Endothelial cell (in vitro differentiated cells): ENCODE measurements at places on chromosomes 11 and 22. TPM values are rescaled to one million over a fixed set of nuclear protein-coding genes. Genes with fewer than 3 reads are reported as not detected.

DNA sequence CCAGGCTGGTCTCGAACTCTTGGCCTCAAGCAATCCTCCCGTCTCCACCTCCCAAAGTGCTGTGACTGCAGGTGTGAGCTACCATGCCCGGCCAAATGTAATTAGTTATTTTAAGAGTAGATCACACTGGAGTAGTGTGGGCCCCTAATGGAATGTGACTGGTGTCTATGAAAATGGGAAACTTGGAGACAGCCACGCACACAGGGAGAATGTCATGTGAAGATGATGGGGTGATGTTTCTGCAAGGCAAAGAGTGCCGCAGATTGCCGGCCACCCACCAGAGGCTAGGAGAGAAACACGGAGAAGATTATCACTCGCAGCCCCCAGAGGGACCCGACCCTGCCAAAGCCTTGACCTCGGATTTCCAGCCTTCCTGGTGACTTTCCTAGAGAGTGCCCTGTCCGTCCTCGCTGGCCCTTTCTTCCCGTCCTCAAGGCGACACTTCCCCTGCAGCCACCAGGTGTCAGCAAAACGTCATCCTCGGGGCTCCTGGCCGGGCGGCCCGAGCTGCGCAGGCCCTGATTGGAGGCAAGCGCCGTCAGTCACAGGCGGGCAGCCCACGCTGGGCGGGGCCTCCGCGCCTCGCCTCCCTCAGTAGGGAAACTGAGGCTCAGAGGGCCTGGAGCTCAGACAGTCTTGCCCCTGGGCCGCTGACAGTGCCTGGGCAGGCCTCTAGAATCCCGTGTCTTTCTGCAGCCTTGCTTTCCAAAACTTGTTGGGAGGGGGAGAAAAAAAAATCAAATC lies 16.3 kb downstream of the CRYBB2 start:
- H3K4me3 ChIP-seq: no peak overlapping the region
- H3K4me1 ChIP-seq: no peaks in the 10 kb centered on the region
- DNase-seq: peak; percentile 95
- H3K36me3 ChIP-seq: peaks cover 4% of the 10 kb centered on the region
- H3K27ac ChIP-seq: no peak overlapping the region
- peaks cover 2% of the 10 kb centered on the region for H3K27me3 ChIP-seq

The YDJC gene
- 11.2 TPM for total RNA-seq

The PHETA2 gene
- total RNA-seq: 3.5 TPM

- no peak overlapping the region for H3K27ac ChIP-seq
- peaks cover 4% of the 10 kb centered on the region for H3K27me3 ChIP-seq
- H3K36me3 ChIP-seq: no peaks in the 10 kb centered on the region
Observed at GRCh38 chr11:2156416-2157182, 4.4 kb downstream of the INS start.

The TMEM126A gene
- total RNA-seq: 17.8 TPM

GRCh38 chr11:9071692-9072091 lies 19.7 kb downstream of the SCUBE2 start:
- no peaks in the 10 kb centered on the region for H3K36me3 ChIP-seq
- H3K4me3 ChIP-seq: no peak overlapping the region
- no peak overlapping the region for H3K27ac ChIP-seq
- H3K27me3 ChIP-seq: peaks cover 2% of the 10 kb centered on the region

GRCh38 chr22:33180356-33180755 lies 122.2 kb upstream of the SYN3 start:
- H3K36me3 ChIP-seq: no peaks in the 10 kb centered on the region
- H3K4me3 ChIP-seq: no peak overlapping the region
- H3K4me1 ChIP-seq: no peaks in the 10 kb centered on the region
- no peak for DNase-seq
- H3K27me3 ChIP-seq: no peaks in the 10 kb centered on the region
- H3K27ac ChIP-seq: no peak overlapping the region

- H3K4me1 ChIP-seq: peaks cover 21% of the 10 kb centered on the region
- peaks cover 8% of the 10 kb centered on the region for H3K27me3 ChIP-seq
- H3K36me3 ChIP-seq: peaks cover 10% of the 10 kb centered on the region
Observed at GRCh38 chr11:8913961-8914660, 3.1 kb downstream of the AKIP1 start.

The WNT7B gene
- total RNA-seq: not detected

The MUC6 gene
- not detected for total RNA-seq

DNA sequence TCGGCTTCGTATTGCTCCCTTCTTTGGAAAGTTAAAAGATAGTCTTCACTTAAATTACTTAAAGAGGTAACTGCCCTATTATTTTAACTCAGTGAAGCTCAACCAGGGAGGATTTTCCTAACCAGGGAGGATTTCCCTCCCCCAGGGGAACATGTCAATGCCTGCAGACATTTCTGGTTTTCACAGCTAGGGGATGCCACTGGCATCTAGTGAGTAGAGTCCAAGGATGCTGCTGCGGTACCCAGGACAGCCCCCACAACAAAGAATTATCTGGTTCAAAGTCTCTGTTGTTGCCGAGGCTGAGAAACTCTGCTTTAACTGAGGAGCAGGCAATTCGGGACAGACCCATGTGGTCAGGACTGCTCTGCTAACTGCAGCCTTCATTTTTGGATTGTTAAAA lies 82.2 kb downstream of the DEPDC5 start:
- no peak overlapping the region for H3K4me3 ChIP-seq
- peaks cover 28% of the 10 kb centered on the region for H3K36me3 ChIP-seq
- no peak overlapping the region for H3K27ac ChIP-seq
- H3K4me1 ChIP-seq: no peaks in the 10 kb centered on the region

DNA sequence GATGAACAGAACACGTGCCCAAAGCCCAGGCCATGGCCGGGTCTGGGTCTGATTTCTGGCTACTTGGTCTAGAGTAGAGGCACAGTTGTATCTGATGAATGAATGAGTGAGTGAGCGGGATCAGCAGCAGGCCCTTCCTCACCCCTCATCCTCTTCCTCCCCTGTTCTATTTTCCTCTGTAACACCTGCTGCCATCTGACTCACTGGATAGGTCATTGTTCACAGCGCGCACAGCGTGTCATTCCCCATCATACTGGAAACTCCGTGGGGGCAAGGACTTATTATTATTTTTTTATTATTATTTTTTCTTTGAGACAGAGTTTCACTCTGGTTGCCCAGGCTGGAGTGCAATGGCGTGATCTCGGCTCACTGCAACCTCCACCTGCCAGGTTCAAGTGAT lies 13.9 kb downstream of the NCF4 start:
- no peaks in the 10 kb centered on the region for H3K36me3 ChIP-seq
- peaks cover 22% of the 10 kb centered on the region for H3K4me1 ChIP-seq
- DNase-seq: no peak
- no peak overlapping the region for H3K4me3 ChIP-seq

The OR5A1 gene
- total RNA-seq: not detected

DNA sequence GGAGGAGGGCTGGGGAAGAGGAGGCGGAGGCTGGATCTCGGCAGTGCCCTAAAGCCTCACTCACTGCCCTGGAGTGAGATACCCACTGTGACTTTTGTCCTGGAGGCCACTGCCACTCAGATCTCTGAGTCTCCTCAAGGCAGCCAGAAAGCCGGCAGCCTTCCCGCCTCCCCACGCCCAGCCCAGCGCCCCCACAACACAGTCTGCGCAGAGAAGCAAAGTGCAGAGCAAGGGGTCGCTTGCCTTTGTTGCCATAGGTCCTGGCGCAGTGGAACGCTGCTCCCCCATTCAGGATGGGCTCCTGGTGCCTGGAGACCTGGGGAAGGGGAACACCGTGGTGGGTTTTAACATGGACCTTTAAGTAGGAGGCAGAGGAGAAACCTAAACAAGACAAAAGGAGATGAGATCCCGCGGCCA lies 17.6 kb downstream of the PATZ1 start:
- H3K36me3 ChIP-seq: peaks cover 47% of the 10 kb centered on the region
- no peak for DNase-seq
- peaks cover 2% of the 10 kb centered on the region for H3K27me3 ChIP-seq
- peaks cover 2% of the 10 kb centered on the region for H3K4me1 ChIP-seq
- no peak overlapping the region for H3K4me3 ChIP-seq

The FUT4 gene
- 6.3 TPM for total RNA-seq
